Stimulated activated CD8-positive, alpha-beta memory T cell treated with anti-CD3 and anti-CD28 coated beads, Interleukin-4, amount 100 ng/mL, for 1 hour (primary cell): ENCODE measurements at places on chromosomes 16 and 17.

DNA sequence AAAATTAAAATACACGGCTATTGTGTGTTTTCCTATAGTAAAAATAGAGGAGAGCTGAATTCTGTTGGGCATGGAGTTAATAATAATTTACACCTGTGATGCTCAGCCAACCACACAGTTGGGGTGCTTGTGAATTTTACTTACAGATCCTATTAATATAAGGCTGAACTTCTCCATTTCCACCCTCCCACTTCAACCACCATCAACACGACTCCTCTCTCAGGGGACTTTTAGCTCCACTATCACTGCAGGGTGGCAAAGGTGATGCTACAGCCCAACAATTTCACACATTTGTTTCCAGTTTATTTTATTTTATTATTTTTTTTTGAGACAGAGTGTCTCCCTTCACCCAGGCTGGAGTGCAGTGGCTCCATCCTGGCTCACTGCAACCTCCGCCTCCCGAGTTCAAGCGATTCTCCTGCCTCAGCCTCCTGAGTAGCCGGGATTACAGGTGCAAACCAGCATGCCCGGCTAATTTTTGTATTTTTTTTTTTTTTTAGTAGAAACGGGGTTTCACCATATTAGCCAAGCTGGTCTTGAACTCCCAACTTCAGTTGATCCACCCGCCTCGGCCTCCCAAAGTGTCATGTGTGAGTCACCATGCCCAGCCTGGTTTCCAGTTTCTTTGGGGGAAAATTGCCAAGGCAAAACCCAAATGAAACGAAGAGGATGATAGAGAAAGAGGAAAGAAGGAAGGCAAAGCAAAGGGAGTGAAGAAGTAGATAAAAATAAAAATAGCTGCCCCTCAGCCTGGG lies 57.9 kb downstream of the GNA13 start:
- DNase-seq: no peak

DNA sequence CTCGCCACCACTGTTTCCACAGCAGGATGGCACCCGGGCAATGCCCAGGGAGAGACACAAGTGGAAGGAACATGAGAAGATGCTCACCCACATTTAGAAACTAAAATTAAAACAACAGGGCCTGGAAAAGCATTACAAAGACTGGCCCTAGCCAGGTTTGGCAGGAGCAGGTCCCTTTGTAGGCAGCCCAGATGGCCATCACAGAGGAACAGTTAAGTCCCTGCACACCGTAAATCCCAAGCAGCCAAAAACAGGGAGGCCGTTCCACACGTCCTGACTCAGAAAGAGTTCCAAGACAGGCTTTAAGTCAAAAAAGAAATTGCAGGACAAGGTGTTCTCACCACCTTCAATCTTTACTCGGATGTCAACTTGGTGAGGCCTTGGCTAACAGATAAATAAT lies 127.1 kb downstream of the DYNLRB2 start:
- no peak for DNase-seq

DNA sequence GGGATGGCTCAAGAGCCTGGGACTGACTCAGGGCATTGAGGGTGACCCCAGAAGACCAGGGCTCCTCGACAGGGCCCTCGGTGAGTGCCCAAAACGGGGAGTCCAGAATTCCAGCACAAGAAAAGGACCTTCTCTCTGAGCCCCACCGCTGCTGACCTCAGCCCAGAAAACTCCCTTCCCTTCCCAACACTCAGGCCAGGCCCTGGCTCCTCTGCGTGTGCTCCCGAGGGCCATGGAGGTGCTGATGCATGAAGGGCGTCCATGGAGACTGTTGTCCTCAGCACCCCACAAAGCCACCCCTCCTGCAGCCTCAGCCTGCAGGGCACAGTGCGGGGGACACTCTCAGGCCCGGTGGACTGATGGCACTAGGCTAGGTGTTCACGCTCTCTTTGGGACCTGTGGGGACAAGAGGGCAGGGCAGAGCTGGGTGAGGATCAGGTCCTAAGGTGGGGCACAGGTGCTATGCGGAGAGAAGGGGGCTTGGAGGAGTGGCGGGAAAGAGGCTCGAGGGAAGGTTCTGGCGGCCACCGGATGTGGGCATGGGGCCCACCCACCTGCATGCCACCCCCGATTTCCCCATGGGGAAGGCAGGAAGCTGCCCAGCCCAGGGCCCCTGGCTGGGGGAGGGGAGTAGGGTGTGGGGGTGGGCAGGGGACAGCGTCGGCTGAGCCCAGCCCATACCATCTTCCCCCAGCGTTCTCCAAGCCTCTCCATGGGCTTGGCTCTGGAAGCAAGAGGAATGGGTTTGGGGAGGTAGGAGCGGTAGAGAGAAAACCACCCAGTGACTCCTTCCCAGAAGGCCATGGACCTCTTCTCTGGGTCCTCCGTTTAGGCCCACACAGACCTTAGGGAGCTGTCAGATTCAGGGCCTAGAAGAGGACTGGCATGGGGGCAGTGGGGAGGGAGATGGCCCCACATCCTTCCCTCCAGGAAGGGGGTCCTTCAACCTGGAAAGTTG lies 4.5 kb upstream of the TSPOAP1 start:
- DNase-seq: no peak

DNA sequence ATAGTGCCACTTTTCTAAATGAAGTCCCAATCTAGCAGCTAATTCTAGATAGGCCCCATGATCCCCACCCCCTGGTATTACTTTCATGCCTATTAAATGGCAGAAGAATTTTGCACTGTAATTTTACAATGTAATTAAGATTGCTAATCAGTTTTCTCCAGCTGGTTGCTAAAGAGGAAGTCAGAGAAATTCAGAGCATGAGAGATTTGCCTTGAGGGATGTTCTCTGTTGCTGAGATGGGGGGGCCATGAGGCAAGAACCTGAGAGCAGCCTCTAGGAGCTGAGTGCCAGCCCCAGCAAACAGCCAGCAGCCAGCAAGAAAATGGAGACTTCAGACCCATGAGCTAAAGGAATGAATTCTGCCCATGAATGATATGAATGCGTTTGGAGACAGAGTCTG lies 38.9 kb downstream of the SHCBP1 start:
- no peak for DNase-seq

DNA sequence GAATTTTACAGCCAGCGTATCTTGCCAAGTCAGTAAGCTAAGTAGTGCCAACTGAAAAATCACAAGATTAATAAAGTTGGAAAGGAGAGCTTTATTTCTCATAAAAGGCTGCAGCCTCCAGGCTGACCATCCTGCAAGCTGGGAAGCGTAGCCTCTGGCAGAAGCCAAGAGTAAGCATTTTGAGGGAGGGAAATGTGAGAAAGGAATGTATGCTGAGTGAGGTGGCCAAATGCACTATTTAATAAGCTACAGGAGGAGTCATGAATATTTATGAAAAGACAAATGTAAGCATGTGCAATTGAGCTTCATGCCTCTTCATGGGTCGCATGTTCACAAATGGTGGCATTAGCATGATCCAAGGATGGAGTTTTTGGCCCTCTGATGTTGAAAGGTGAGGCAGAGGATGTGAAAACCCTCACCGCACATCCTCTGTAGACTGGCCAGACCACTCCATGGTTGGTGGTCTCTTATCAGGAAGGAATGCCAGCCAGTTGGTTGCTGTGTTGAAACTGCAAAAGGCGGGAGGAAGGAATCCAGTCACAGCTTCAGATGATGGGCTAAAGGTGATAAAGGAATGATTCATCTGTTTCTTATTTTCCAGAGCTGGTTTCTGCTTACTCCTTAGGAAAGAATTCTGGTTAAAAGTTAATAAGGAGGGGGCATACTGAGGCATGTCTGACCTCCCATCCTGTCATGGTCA lies 9.2 kb downstream of the KRT33B start:
- DNase-seq: no peak

- DNase-seq: no peak
Observed at GRCh38 chr17:58270476-58271215, 10.1 kb downstream of the MPO start.

DNA sequence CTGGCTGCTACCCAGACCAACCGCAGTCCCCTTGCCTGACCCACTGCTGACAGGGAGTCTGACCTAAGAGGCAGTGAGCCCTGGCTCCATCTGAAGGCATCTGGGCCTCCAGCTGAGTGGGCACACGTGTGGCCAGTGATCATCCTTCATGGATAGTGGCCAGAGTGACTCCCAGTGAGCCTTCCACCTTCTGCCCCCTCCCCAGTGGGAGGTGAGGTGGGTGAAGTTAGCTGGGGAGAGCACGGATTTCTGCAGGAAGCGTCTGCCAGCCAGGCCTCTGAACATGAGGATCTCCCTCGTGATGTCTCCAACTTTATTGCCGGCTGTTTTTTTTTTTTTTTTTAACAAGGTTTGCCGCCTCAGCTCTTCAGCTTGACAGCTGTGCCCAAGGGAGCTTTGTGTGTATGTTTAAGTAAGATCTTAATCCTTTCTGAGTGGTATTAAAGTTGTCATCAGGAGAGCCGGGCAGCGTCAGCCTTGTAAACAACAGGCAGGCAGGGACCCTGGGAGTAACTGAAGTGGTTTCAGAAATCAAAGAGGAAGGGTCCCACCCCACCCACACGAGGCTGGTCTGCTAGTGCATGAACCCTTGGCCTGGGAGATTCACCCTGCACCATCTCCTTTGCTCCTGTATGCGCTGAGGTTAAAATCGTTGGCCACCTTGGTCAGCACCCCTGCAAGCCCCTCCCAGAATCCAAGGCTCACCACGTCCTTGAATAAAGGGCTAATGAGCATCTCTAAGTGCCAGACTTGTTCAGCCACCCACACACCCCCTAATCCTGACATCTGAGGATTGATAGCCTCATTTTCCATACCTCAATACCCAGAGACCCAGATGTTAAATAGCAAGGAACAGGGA lies 33.3 kb downstream of the RHBDL3 start:
- DNase-seq: no peak

DNA sequence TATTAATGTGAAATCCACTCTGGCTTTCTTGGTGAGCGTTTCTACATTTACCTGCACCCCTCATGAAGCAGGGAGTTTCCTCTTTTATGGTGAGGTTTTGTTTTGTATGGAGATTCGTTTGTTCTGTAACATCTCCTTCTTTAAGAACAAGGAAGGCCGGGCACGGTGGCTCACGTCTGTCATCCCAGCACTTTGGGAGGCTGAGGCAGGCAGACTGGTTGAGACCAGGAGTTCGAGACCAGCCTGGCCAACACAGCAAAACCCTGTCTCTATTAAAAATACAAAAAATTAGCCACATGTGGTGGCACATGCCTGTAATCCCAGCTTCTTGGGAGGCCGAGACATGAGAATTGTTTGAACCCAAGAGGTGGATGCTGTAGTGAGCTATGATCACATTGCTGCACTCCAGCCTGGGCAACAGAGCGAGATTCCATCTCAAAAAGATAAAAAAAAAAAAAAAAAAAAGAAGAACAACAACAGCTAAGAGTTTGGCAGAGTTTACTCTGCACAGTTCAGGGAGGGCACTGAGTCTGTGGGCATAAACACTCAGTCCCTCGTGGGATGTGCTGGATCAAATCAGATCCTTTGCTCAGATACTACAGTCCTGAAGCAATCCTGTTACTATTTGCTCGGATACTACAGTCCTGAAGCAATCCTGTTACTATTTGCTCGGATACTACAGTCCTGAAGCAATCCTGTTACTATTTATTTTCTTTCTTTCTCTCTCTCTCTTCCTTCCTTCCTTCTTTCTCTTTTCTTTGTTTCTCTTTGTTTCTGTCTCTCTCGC lies 28.9 kb downstream of the ADCY9 start:
- no peak for DNase-seq

- no peak for DNase-seq
Observed at GRCh38 chr17:76048025-76048605, 21.0 kb upstream of the EVPL start.

- no peak for DNase-seq
Observed at GRCh38 chr17:33055171-33055611, 63.5 kb downstream of the SPACA3 start.

GRCh38 chr17:39792526-39793221 lies 54.9 kb downstream of the GRB7 start:
- DNase-seq: no peak

GRCh38 chr16:2042171-2042985 lies 5.3 kb downstream of the NTHL1 start:
- DNase-seq: no peak

DNA sequence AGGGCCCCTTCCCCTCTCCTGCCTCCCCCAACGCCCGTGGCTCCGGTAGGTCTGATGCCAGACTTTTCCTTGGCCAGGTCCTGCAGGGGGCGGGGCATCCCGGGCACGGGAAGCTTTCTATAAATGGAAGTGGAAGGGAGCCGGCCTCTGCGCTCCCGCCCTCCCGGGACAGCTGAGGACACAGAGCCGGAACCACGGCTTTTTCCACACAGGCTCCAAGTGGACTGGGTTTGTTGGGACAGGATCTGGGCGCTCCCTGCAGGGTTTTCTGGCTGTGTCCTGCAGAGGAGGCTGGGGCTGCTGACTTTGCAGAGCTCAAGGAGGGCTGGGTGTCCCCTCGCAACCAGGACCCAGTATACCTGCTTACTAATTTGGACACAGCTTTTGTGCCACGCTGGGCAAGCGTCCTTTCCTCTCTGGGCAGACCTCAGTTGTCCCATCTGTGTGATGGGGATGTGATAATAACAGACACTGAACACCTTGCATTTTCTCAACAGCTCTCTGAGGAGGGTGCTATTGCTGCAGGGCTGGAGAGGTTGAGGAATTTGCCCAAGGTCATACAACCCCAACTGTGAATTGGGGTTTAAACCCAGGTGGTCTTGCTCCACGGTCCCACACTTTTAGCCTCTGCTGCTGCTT lies 1.8 kb downstream of the TNS4 start:
- DNase-seq: no peak

- DNase-seq: no peak
Observed at GRCh38 chr16:9003322-9003721, 39.6 kb upstream of the USP7 start.

DNA sequence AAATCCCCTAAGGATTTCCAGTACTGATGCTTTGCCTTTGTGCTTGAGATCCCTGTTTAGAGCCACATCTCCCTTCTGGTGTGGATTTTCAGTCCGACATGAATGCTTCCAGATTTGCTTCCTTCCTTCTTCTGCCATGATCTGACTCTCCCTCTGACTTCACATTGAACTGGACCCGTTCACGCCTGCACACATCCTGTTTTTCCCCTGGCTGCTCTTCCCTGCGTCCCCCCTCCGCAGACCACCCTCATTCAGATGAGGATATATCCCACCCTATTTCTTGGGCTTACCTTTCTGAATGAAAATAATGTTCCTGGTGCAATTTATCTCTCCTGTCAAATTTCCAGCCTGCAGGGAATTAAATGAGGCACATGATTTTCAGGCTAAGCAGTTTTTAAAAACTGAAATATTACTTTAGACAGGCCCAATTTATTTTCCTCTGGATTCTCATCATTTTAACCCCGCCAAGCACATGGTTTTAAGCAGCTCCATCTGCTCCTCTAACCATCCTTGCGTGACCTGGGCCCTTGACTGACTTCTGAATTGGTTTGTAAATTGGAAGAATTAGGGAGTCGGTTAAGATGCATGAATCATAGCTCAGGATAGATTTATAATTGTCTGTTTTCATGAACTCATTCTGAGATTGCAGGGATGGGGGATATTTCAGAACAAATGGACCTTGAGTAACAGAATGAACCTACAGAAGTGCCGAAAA lies 59.2 kb downstream of the BMERB1 start:
- no peak for DNase-seq
